NCI-H1694 (cell line): ENCODE measurements at places on chromosomes 1 and 21.

DNA sequence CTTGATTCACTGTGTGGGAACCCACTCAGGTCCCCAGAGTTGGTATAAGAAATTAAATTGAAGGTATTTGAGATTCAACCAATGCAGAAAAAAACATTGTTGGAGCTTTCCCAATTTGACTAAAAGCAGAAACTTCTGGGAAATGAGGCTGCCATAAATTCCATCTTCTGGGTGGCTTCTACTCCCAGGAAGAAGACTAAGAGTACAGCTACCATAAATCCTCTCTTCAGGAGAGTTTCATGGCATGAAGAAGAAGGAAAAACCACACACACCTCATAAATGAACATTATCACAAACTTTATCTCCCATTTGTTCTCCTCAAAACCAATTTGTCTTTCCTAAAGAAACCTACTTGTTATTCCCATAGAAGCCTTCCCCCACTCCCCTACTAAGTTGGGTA, 283.9 kb downstream of the DPYD start:
- no peak for DNase-seq

- no peak for DNase-seq
Measured at GRCh38 chr1:23978805-23979204, 1.3 kb downstream of the SRSF10 start.

DNA sequence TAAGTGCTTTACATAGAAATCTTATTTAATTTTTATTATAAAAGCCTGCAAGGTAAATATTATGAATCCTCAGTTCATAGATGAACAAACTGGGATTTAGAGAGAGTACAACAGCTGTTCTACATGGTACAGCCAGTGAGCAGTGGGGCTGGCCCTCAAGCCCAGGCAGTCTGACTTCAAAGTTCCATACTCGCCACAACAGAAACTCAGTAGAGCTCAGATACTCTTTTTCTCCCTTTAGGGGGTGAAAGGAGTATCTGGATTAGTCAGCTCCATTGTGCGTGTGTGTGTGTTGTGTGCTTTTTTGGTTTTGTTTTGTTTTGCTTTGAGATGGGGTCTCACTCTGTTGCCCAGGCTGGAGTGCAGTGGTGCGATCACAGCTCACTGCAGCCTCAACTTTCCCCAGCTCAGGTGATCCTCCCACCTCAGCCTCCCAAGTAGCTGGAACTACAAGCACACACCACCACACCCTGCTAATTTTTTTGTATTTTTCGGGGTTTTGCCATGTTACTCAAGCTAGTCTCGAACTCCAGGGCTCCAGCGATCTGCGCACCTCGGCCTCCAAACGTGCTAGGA, 378.5 kb downstream of the SMYD3 start:
- no peak for DNase-seq

DNA sequence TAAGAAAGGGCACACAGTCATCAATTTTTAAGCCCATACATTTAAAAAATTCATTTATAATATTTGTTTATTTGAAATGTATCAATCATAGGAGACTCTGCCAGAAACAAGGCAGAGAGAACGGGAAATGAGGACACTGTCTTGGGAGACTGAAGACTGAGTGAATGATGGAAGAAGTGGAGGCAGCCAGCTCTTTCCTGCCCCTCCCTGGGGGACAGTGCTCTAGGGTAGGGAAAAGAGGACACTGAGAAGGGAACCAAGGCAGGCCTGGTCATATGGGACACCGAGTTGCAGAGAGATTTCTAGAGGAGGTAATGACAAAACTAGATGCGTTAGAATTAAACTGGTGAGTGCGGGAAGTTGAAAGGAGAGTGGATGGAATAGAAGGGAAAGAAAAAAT, 31.6 kb downstream of the EEIG2 start:
- no peak for DNase-seq

GRCh38 chr21:21101911-21102310, 103.7 kb downstream of the NCAM2 start:
- DNase-seq = peak; percentile 20

DNA sequence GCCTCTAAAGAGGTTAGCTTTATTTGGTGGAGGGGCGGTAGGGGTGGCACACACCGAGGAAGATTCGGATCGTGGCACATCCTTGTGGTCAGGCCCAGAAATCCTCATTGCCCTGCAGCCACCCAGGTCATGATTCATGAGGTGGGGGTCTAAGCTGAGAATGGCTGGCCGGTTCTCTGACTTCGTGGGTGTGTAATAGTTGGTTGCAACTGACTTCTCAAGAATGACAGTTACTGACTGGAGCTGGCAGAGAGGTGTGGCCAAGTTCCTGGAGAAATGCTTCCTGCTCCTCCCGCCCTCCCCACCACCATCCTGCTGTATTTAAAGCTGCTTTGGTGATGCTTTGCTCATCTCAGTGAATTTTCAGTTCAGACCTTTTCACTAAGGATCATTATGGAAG, 198.6 kb downstream of the KIF26B start:
- DNase-seq = no peak

DNA sequence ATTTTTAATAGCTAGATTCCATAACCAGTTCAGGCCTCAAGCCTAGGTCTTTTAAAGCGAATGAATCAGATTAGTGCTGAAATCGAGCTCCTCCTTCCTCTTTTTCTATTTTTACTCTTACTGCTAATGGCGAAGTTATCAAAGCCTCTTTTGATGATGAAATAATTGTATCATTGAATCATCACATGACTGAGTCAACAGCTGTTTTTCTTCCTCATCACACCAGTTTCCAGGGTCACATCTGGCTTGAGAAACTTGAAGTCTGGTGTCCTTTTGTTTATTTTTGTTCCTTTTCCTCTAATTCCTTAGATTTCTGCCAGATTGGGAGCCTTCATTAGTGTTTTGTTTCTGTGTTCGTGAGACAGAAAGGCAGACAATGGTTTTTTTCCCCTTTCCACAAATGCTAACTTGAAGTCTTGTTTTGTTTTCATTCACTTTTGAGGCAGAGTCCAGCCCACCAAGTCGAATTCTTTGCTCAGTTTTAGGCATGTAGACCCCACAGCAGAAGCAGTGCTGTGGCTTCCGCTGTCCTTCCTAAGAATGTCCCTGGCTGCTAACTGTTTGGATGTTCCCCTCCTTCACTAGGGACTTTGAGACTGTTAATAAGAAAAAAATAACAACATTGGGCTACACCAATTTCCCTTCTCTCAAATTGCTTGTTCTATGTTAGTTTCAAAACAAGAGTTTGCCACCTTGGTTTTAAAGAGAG, 51.9 kb upstream of the FMOD start:
- no peak for DNase-seq

DNA sequence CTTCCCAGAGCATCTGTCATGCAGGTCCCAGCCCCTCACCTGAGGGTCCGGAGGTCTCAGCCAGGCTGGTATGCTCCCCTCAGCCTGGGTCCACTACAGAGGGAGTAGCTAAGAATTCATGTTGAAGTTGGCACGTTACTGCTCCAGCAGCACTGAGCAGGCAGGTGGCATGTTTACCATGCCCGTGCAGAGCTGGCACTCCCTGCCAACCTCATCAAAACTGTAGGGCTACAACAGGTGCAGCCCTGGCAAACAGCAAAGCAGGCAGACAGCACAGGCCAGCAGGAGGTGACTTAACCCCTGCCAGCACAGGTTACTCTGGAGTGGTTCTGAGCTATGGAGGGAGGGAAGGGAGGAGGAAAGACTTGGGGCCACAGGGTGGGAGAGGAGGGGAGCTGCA, 46.4 kb downstream of the NUAK2 start:
- no peak for DNase-seq

GRCh38 chr21:36728371-36729111, 29.6 kb downstream of the SIM2 start:
- no peak for DNase-seq

GRCh38 chr1:64687725-64688327, 57.0 kb upstream of the RAVER2 start:
- DNase-seq = no peak

GRCh38 chr21:37231249-37231645, 35.9 kb downstream of the VPS26C start:
- DNase-seq = no peak

GRCh38 chr1:184930645-184931044, 43.7 kb downstream of the NIBAN1 start:
- DNase-seq = no peak

GRCh38 chr1:58249737-58250586, 296.6 kb downstream of the OMA1 start:
- DNase-seq = peak; percentile 75

DNA sequence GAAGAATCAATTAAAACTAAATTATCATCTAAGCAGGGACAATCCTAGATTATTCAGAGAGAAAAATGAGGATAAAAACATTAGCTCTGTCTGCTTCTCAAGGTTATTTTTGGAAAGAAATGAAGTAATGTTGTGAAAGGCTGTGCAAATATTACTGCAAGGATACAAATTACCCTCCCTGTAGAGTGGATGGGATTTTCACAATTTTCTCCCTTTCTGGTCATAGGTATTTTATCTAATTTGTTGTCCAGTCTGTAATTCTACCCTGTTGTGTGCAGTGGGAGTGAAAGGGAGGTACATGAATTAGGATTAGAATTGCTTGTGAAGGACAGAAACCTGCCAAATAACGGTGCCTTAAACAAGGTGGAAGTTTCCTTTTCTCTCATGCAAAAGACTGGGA, 54.7 kb downstream of the MAP3K7CL start:
- DNase-seq = no peak

DNA sequence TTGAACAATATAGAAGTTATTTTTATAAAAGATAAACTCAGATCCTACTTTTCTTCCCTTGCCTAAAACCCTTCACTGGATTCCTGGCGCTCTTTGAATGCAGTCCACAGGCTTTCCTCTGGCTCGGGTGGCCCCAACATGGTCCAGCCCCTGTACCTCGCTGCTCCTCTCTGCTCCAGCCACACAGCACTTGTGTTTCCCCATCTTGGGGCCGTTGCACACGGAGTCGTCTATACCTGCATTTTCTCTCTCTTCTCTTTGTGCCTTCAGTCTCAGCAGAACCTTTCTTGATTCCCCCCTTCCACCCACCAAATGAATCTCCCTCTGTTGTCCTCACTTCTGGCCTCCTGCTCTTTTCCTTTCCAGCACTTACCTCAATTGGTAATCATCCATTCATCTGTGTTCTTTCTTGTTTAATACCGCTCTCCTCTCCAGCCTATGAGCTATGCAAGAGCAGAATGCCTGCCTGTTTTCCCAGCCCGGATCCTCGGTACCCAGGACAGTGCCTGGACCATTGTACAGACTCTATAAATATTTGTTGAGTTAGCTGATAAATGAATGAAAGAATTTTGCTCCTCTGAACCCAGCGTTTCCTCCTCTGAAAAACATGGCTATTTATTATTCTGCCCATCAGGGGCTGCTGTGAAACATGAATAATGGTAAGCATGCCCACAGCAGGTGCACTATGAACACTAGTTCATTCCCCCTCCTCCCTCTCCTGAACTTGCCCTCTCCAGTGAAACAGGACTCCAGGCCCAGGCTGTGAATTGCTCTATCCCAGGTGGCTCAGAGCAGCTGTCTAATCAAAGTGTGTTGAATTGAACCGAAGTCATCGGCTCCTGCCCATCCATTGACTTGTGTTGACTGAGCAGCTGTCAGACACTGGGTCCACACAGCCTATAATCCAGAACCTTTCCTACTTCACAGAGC, 266.9 kb downstream of the PTPRU start:
- peak; percentile 42 for DNase-seq

DNA sequence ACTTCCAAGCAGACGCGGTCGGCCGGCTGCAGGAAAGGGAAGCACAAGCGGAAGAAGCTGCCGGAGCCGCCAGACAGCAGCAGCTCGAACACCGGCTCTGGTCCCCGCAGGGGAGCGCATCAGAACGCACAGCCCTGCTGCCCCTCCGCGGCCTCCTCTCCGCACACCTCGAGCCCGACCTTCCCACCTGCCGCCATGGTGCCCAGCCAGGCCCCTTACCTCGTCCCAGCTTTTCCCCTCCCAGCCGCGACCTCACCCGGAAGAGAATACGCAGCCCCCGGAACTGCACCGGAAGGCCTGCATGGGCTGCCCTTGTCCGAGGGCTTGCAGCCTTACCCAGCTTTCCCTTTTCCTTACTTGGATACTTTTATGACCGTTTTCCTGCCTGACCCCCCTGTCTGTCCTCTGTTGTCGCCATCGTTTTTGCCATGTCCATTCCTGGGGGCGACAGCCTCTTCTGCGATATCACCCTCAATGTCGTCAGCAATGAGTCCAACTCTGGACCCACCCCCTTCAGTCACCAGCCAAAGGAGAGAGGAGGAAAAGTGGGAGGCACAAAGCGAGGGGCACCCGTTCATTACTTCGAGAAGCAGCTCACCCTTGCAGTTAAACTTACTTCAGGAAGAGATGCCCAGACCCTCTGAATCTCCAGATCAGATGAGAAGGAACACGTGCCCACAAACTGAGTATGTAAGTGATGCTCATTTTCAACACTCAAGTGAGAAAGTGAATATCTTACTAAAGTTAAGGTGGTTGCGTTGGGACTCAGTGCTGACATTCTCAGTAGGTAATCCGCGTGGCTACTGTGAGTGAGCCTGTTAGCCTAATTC, 25.5 kb downstream of the UTS2 start:
- DNase-seq = no peak

DNA sequence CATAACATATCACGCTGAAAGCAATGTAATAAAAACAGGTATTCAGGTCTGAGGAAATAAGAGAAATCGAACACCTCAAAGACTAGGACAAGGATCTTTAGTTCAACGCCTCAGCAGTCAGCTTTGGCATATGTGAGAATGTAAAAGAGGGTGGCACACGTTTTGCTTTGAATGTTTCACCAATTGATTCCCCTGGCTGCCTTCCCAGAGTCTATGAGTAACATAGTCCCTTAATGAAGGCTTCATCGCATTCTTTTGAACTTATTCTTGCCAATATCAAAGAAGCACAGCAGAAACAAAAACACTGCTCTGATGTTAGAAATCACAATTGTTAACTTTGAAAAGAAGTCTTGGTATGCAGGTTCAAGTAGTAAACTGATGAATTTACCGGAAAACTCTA, 764.8 kb downstream of the ADGRL2 start:
- peak; percentile 16 for DNase-seq

DNA sequence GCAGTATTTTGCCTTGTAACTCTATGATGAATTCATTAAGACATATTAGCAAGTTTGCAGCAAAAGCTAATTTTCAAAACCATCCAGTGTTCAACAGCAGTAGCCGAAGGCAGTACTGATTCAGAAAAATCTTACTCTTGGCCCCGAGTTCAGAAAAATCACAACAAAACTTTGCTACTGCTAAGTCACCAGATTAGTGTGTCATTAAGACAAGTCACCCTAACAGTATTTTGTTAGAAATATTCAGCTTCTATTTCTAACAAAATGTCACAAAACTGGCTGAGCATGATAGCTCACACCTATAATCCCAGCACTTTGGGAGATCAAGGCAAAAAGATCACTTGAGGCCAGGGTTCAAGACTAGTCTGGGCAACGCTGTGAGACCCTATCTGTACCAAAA, 8.2 kb downstream of the GTF2B start:
- no peak for DNase-seq

- DNase-seq = peak; percentile 67
Measured at GRCh38 chr1:165476776-165477175, 31.9 kb upstream of the RXRG start.

DNA sequence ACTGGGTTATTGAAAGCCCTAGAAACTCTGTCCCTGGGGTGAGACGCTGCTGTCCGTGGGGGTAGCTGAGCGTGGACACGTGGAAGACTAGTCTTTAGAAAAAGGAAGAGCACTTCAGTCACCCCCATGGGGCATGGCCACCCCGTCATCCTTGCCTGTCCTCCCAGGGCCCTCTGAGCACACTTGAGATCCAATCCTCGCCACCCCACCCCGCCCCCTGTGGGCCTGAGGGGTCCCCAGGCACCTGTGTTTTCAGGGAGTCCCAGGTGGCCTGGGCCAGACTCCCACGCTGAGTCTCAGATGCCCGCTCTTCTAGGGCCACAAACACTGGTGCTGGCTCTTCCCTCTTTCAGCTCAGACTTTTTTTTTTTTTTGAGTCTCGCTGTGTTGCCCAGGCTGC, 2.5 kb downstream of the PRKCZ start:
- no peak for DNase-seq
